NCI-H748 treated with DMSO at 0.1 percent for 48 hours (cell line): ENCODE measurements at places on chromosomes 16 and 17.
A peak's percentile ranks its signal among the peaks of the same experiment; 100 is the strongest.

DNA sequence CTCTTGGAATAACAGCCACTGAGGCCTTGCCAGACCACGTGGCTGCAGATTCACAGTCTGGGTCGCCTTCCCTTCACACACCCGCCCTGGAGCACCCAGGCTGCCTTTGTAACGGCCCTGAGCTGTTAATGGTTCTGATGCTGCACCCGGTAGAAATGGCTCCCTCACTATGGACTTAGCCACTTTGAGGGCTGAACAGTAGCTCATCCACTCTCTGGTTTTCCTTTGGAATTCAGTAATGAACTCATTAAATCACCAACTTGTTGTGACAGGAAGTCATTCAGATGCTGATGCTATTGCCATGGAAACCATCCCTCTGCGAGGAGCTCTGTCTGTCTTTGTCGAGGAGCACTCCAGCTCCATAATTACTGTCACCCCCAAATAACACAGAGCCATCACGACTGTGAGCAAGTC is 59.2 kb downstream of the CDK5R1 start:
- peak; percentile 66 for DNase-seq

DNA sequence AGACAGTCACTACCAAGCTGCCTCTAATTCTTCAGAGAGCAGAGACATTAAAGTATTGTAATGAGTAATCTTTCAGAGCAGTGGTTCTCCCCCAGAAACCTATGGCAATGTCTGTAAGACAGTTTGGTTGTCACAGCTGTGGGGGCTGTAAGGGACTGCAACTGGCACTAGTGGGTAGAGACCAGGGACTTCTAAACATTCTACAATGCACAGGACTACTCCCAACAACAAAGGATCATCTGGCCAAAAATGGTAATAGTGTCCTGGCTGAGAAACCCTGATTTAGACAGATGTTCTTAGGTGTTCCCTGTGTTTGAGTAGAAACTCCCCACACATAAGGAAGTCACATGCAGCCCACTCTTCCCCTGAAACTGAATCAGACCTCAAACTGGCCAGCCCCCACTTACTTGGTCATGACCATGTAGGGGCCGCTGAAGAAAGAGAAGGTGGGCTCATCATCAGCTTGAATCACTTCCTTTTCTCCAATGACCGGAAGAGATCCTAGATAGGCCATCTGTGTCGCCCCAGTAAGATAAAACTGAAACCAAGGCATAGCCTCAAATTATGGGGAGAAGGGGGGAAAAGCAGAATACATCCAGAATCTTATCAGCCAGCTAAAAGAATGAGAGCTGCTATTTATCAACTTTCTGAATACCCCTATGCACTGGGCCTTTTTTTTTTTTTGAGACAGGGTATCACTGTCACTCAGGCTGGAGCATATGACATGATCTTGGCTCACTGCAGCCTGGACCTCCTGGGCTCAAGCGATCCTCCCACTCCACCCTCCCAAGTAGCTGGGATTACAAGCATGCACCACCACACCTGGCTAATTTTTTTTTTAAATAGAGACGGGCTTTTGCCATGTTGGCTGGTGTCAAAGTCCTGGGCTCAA is 75.8 kb downstream of the TEX14 start:
- DNase-seq, result no peak

- no peak for DNase-seq
Observed at GRCh38 chr16:75104836-75105235, 11.7 kb downstream of the LDHD start.

DNA sequence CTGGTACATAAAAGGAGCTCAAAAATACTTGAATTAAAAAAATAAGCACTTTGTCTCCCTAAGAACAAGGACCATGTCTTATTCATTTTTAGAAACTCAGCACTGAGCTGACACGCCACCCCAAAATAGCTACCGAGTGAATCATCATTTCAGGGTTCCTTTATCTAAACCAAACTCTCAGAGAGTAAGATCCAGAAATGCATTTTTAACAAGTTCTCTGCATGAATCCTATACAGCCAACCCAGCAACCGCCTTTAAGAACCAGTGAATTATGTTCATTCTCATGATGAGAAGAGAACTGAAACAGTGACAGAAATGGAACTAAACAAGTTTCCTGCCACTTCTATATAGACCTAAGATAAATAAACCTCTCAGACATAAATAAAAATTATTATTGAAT is 8.7 kb downstream of the C16orf87 start:
- no peak for DNase-seq

- peak; percentile 78 for DNase-seq
Observed at GRCh38 chr17:66724581-66725341, 110.2 kb upstream of the CACNG5 start.

DNA sequence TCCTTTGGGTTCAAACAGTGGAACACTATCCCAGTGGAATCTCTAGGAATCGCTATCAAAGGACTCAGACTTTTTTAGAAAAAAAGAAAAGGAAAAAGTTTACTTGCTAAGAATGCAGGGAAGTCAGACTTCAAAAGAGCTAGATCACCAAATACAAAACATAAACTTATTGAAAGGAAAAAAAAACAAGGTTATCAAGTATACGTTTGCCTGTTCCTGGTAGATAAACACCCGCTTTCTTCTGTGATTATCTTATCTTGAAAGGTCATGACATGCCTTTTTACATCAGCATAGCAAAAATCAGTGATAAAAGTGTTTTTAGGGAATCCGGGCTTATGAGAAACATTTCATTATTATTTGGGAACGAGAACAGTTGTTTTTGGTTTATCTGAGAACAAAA is 129.3 kb upstream of the TMEM97 start:
- no peak for DNase-seq

DNA sequence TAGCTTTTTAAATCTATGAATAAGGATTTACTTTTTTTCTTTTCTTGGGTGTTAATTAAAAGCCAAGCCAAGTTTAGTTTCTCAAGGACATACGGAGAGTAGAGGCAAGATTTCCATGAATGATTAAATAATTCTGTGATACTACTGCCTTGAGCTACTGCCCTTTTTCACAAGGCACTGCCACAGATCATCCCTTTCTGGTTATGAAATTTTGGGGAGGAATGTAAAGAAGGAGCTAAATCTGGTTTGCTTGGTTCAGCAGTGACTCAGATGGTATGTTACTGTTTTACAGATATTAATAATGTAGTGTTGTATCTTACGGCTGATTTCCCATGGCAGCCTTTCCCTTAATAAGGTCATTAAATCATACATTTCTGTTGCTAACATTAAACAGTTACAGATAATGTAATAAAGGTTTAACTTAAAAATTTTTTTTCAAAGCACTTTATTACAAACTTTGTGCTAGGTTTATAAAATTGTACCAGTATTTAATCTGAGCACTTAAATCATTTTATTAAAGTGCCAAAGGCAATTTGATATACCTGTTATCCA is 2.6 kb downstream of the WSB1 start:
- no peak for DNase-seq

- DNase-seq, result no peak
Observed at GRCh38 chr17:64441772-64442540, 7.0 kb upstream of the MILR1 start.

- DNase-seq, result no peak
Observed at GRCh38 chr16:82008957-82009592, 2.2 kb downstream of the SDR42E1 start.

GRCh38 chr16:17499223-17499902 is 28.6 kb upstream of the XYLT1 start:
- no peak for DNase-seq

GRCh38 chr17:58997756-58998553 is 108.7 kb downstream of the TRIM37 start:
- no peak for DNase-seq

DNA sequence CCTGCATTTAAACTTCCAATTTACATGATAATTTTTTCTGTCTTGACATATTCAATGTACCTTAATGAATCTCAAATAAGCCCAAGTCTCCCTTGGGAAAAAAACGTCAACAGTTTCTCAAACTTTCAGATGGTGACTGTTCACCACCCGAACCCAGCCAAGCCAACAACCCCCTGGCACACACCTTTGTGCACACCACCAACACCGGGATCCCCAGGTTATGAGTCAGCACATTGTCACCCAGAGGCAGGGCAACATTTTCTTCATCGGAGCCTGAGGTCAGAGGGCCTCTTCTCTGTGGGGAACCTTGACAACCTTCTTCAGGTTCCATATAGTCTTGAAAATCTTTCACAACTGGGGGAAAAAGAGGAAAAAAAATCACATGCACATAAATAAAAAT is 15.5 kb downstream of the DYNC1LI2 start:
- no peak for DNase-seq

DNA sequence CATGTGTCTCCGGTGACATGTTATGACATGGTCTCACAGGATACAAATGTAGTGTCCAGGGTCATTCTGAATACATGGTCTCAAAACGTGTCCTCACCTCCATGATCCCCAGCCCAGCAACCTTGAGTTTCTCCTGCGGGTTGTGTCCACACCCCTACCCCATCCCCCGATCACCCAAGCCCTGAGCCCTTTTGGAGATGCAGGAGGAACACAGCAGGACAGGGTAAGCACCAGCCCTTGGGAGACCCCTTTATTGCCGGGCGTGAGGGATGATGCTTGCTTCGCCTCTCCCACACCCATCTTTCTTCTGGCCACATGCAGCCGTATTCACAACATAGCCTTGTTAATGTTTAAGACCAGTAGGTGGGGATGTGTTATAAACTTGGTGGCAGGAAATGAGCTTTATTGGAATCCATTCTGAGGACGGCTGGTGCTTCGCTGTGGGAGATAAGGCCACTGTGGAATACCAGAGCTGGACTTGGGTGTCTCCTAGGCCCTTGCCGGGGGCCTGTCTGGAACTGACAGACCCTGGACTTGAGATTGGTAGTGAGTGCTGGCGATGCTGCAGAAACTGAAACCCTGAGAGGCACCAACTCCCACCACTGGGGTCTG is 5.5 kb downstream of the TMEM132E start:
- peak; percentile 3 for DNase-seq

DNA sequence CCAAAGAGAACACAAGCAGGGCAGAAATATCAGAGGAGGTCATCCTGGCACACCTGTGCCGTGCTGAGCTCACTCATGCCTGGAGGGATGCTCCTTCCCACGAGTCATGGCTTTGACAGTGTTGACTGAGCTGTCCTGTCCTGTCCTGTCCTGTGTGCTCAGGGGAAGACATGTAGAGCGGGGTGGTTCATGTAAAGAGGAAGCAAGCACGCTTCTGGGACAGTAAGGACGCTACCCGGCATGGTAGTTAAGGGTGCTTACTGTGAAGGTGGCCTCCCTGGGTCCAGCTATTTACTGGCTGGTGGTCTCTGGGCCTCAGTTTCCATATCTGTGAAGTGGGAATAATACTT is 398 bp downstream of the LGALS9 start:
- DNase-seq, result no peak

DNA sequence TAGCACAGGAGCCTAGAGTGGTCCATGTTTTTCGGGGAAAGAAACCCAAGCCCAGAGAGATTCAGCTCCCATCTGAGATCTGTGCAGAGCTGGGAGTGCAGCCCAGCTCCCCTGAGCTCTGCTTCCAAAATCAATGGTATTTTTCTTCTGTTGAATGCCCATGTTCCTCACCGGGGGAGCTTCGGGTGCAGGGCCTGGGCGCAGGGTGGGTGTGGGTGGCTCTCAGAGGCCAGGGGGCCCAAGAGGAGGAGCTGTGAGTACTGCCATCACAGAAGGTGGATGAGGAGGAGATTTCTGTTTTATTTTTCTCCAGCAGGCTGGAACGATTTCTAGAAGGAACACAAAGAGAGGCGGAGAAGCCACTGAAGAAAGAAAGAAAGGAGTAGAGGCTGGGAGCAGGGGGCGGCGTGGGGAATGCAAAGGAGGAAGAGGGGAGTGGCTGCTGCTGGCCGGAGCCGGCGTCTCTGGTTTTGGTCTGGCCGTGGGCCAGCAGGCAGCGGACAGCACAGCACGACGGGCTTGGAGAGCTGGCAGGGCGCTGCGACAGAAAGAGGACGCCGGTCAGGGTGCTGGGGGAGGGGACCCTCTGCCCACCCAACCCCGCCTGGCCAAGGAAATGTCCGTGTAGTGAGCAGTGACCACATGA is 76.2 kb upstream of the KSR1 start:
- peak; percentile 9 for DNase-seq

DNA sequence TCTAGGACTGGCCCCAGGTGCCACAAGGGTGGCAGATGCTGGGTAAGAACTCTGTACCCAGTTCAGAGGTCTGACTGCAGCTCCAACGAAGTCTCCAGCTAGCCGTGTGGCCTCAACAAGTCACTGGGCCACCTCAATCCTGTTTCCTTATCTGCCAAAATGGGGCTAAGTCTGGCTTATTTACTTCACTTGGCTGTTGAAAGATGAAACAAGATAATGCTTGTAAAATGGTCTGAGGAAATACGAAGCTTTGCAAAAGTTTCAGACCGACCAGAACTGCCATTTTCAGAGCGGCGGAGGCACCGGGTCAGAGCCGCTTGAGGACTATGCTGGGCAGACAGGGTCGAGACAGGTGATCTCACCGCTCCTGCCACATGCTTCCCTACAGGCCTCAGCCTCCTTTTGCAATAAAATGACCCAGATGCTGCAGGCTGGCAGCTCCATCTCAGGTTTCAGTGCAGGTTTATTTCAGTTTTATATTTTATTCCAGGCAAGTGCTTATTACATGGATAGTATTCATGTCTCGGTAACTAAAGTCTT is 17.2 kb downstream of the MNT start:
- DNase-seq, result no peak

DNA sequence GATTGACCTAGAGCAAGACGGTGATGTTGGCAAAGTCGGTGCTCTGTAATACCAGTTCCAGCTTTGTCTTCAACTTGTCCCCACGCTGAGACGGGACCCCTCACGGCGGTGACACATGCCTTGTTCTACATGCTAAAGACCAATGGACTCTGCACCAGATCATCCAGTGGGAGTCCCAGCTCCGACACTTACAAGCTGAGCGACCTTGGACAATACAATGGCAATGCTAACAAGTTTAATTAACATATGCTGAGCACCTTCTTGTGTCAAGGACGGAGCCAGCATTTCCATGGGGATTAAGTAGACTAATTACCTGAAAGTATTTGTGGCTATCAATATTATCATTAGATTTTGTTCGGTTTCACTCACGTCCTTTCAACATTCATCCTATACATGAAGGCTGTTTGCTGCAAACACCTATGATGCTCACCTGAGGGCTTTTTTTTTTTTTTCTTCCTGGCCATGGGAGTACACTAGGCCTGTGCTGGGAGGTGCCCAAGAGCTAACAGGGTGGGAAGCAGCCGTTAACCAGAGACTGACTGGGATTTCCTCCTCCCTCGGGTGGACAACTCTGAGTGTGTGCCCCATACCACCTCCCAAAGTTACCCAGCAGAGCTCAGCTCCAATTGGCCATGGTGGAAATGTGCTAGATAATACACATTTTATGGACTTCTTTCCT is 308.6 kb upstream of the ZFHX3 start:
- no peak for DNase-seq

- DNase-seq, result no peak
Observed at GRCh38 chr17:58693208-58693607, 806 bp downstream of the RAD51C start.

GRCh38 chr17:37642681-37643080 is 565 bp downstream of the DDX52 start:
- DNase-seq, result no peak

- no peak for DNase-seq
Observed at GRCh38 chr17:15648386-15648785, 28.9 kb upstream of the FBXW10B start.

- DNase-seq, result no peak
Observed at GRCh38 chr17:16281351-16281750, 64.3 kb downstream of the PIGL start.
